Hematopoietic multipotent progenitor cell treated with erythropoietin and hydrocortisone succinate and interleukin-3 and kit ligand, for 15 days (in vitro differentiated cells): ENCODE measurements at places on chromosomes 2 and 18.

GRCh38 chr2:109419960-109420370, 193.8 kb downstream of the SEPTIN10 start:
- DNase-seq = no peak

GRCh38 chr2:224799691-224800090, 83.5 kb upstream of the CCDC195 start:
- no peak for DNase-seq

GRCh38 chr2:155980941-155981560, 351.5 kb downstream of the NR4A2 start:
- DNase-seq = no peak

GRCh38 chr2:29097569-29097968, 17.6 kb upstream of the CLIP4 start:
- DNase-seq = no peak

GRCh38 chr2:4979111-4979510, 713.1 kb upstream of the SOX11 start:
- no peak for DNase-seq

GRCh38 chr18:1045658-1046057, 141.0 kb downstream of the ADCYAP1 start:
- DNase-seq = no peak

DNA sequence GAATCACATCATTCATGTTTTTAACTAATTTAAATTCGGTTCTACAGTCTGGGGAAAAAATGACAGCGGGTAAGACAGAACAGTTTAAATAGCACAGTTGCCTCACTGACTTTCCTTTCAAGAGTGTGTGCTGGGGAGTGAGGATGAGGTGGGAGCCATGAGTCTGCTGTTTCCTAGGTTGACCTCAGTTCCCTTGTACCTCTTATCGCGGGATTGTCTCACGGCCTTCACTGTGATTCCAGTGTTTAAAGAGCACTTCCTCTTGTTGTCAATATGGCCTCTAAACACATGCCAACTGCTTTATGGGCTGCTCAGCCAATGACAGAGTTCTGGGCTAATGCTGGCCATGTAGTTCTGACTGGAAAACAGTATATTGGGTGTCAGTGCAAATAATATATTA, 41.6 kb upstream of the ALMS1 start:
- DNase-seq = no peak

DNA sequence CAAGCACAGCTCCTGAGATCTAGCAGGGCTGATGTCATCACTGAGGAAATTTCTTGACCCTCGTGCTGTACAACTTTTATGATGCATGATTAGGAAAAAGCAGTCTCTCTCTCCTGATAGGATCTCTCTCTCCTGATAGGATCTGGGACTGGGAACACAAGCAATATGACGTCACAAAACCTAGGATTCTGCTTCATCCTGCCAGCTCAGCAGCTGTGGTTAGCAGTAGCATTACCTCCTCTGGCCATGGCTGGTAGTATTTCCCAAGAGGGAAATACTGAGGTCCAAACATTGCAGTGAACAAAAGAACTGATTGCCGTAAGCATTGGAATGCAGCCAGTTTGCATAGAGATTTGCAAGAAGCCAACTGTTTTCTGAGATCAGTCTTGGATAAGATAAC, 521.2 kb upstream of the POU3F3 start:
- DNase-seq = no peak

DNA sequence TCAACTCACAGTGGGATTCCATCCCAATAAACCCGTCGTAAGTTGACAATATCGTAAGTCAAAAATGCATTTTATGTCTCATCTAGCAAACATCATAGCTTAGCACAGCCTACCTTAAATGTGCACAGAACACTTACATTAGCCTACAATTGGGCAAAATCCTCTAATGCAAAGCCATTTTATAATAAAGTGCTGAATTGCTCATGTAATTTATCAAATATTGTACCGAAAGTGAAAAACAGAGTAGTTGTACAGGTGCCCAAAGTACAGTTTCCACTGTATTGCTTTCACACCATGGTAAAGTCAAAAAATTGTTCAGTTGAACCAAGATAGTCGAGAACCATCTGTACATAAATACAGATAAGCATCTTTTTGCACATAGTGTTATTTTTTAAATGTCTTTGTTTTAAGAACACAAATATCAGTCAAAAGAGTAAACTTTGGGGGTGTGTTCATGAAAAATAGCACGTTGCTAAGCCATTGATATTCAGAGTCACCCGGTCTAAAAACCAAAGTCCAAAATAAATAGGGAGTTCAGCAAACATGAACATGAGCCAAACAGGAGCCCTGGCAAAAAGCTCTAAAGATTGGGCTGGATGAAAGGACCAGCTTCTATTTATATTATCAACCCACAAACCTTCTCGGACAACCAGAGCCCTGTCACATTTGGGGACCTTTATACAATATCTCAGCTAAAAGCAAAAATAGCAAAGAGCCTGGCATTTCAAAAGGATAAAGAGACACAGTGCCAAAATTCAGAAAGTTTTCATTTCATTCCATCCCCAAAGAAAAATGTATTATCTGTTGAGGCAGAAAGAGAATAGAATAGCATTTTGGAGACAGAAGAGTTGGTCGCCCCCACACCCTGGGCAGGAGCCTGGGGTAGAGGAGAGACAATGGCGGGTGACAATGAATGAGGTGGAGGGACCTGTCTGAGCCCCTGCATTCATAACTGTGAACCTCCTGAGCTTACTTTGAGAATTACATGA, 105.9 kb upstream of the SH3BP4 start:
- no peak for DNase-seq

DNA sequence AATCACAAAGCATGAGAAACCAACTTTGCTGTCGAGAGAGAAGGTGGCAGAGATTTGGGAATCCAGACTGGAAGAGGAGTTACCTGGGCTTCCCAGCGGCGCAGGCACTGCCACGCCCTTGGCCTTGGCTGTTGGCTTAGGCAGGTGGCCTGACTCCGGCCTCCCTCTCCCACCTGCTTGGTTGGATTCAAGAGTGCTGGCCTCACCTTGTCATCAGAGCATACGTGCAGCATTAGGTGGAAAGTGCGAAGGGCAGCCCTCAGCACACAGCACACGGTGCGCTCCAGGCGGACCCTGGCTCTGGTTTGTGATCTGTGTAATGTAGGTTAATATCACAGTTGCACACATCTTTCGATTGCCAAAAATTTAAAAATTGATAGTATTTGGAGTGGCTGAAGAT, 19.2 kb upstream of the ASB1 start:
- DNase-seq = no peak

GRCh38 chr2:227772197-227772661, 26.5 kb downstream of the SCYGR8 start:
- no peak for DNase-seq

DNA sequence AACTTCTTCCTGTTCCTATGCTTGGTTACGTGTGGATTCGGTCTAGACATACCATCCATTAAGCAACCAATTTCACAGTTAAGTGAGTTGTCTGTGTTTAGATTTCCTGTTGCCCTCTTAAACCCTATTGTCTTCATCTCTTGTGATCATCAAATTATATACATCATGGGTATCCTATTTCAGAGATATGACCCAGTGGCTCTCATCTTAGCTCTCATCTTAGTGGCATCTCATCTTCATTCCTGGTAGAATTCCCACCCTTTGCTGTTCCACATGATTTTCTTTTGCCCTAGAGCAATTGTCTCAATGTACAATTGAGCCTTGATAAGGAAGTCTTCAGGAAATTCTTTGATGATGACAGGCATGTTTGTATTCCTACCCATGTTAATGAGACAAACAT, 29.4 kb upstream of the FN1 start:
- no peak for DNase-seq

DNA sequence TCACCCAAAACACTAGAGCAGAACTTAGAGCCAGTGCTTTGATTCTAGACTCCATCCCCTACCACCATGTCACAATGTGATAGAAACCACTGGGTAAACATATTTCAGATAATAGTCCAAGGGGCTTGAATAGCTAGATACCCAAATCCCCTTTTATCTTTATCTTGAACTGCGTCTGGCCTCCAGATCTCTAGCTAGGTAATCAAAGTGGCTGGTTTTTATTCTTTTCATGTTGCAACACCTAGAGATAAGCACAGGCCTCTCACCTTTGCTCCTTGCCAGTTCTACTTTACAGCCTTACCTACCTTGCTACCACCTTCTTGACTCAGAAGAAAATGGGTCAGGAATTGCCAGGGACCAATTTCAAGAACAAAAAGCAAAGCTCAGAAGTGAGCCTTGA, 171.2 kb downstream of the C1D start:
- no peak for DNase-seq

GRCh38 chr2:25201265-25201664, 32.9 kb upstream of the POMC start:
- no peak for DNase-seq

GRCh38 chr2:241988146-241988545, 118.6 kb downstream of the RTP5 start:
- no peak for DNase-seq

GRCh38 chr2:9578467-9579235, 23.0 kb upstream of the ADAM17 start:
- no peak for DNase-seq

DNA sequence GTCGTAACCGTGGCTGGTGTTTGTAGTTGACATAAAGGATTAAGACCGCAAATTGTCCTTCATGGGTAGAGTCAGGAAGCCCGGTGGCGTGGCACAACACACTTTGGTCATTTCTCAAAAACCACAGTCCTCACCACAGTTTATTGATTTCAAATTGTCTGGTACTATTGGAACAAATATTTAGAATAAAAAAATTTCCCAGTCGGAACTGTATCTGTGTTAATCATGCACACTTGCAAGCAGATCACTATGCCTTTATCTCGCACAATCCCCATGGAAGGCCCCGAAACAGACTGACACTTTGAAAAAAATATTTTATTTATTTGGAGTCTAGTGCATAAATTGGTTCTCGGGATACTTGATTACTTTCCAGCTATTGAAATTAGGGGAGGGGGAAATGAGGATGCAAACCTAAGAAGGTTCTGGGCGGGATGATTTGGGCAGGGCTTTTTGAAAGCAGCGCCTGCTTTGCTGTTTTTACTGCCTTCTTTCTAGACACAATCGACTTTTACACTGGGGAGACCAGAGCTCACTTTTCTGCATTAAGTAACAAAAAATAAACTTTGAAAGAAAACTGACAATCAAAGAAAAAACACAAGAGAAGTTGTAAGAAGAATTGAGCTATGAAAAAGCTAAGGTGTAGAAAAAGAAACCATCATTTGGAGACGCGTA, 15.4 kb upstream of the HOXD1 start:
- DNase-seq = no peak

DNA sequence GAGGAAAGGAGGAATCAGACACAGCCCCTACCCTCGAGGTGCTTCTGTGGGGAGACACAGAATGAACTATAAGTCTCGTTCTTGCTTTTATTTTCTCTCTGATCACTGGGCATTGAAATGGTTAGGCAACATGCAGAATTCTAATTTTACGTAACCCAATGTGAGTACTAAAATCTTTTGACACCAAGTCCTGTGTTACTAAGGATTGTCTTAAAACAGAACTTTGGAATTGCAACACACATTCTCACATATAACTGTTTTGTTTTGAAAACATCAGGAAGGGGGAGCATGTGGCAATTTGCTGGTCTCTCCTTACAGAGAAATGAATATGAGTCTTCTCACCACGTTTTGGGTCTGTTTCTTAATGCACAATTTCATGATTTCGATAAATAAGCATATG, 23.6 kb upstream of the SULT1C4 start:
- no peak for DNase-seq

- DNase-seq = no peak
Measured at GRCh38 chr2:177808984-177809809, 263.4 kb downstream of the PDE11A start.

DNA sequence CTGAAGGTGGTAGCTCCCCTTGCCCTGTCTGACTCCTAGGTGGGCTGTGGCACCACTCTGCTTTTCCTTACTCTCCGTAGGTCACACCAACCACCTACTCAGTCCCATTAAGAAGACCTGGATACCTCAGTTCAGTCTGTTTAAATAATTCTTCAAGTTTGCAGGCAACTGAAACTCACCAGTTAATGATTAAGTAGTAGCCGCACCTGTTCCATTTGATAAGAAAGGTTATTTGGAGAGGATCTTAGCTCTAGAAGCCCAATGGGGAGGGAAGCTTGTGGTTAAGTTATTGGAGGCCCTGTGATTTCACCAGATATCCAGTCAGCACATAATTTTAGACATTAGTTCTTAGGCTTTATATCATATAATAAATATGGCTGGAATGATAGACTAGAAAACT, 1193.0 kb downstream of the DPP10 start:
- DNase-seq = no peak

- DNase-seq = no peak
Measured at GRCh38 chr2:174753038-174753633, 11.1 kb downstream of the CHRNA1 start.

- DNase-seq = no peak
Measured at GRCh38 chr2:101905746-101906336, 85.9 kb upstream of the IL1R2 start.

GRCh38 chr2:34705551-34706247, 1106.6 kb upstream of the FAM98A start:
- DNase-seq = no peak

- DNase-seq = no peak
Measured at GRCh38 chr18:48203961-48204666, 205.1 kb downstream of the ZBTB7C start.

- no peak for DNase-seq
Measured at GRCh38 chr18:63871836-63872235, 15.7 kb upstream of the SERPINB2 start.

GRCh38 chr2:158024288-158024898, 77.3 kb upstream of the UPP2 start:
- DNase-seq = peak; percentile 19

GRCh38 chr18:75261430-75262223, 51.0 kb downstream of the TSHZ1 start:
- no peak for DNase-seq

DNA sequence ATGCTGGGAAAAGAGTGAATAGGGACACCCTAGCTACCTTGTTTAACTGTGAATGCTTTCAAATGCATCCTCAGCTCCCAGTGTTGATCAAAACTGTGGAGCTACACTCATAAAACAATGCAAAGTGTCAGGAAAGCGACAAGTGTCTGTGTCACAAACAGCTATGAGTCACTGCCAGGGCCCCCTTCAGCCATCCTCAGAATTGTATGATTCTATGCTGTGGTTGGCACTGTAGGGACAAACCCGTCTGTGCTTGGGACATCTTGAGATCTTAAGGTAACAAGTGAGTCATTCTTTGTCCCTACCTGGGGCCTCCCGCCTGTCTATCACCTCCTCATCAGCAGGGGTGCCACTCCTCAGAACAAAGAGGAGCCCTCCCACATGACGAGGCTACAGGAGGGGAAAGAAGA, 42.4 kb downstream of the KLF7 start:
- no peak for DNase-seq

- no peak for DNase-seq
Measured at GRCh38 chr2:188852772-188853171, 121.4 kb upstream of the COL3A1 start.

- no peak for DNase-seq
Measured at GRCh38 chr18:76720683-76721082, 101.7 kb upstream of the ZNF236 start.
